Stimulated activated CD8-positive, alpha-beta memory T cell treated with anti-CD3 and anti-CD28 coated beads, Interleukin-12 subunit alpha, Interleukin-12 subunit beta, amount 100 ng/mL, for 1 hour (primary cell): ENCODE measurements at places on chromosomes 11 and 22.
A peak's percentile ranks its signal among the peaks of the same experiment; 100 is the strongest.

DNA sequence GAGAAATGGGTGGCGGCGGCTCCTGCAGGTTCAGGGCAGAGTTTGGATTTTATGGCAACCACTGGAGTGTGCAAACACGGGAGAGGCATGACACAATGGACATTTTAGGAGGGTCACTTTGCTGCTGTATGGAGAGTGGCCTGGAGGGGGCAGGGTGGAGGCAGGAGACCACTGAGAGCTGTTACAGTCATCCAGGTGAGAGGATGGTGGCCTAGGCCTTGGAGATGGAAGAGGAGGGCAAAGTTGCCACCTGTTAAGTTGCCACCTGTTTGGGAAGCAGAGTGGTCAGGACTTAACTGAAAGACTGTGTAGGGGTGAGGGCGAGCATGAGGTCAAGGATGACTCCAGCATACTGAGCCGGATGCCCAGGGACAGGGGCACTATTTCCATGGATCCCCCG lies 2.3 kb upstream of the RAD9A start:
- DNase-seq: no peak

DNA sequence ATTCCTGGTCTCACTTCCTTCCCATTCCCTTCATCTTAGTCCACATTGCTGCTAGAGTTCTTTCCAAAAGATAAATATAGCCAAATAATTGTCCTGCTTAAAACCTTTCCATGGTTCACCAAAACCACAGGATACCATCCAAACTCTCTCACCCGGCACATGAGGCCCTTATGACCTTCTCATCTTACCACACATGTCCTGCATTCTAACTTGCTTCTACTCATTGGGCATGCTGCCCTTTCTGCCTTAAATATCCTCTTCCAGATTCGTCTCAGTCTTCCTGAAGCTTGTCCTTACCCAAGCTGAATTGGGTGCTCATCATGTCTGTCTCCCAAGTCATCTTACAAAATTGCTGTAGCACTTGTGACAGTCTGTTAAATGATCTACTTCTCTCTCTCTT lies 114.9 kb downstream of the MPPED2 start:
- no peak for DNase-seq

GRCh38 chr22:39291523-39291922 lies 27.9 kb downstream of the RPL3 start:
- DNase-seq: no peak

DNA sequence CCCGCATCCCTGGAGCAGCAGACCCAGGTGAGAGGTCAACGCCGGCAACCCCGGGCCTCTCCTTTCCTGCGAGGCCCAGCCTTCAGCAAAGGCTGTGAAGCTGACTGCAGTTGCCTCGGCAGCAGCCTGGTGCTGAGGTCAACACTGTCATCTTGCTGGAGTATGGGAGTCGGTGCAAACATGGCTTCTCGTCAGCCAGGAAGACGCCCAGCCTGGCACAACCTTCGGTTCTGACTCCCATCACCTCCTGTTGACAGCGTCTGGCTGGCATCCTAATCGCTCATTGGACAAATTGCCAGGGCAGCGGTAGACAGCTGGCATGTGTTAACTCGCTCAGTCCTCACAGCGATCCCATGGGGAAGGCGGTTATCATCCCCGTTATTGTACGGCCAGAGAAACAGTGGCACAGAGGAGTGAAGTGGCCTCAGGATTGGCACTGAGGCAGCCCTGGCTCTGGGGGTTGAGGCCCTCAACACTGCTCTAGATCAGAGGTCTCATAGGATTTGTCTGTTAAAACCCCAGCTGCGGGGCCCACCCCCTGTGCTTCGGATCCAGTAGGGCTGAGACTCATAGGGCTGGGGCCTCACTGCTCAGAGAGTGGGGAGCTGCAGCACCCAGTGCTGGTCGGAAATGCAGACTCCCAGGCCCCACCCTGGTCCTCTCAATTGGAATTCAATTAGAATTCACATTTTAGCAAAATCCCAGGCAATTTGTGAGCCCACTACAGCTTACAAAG lies 39.3 kb upstream of the TP53I11 start:
- no peak for DNase-seq

DNA sequence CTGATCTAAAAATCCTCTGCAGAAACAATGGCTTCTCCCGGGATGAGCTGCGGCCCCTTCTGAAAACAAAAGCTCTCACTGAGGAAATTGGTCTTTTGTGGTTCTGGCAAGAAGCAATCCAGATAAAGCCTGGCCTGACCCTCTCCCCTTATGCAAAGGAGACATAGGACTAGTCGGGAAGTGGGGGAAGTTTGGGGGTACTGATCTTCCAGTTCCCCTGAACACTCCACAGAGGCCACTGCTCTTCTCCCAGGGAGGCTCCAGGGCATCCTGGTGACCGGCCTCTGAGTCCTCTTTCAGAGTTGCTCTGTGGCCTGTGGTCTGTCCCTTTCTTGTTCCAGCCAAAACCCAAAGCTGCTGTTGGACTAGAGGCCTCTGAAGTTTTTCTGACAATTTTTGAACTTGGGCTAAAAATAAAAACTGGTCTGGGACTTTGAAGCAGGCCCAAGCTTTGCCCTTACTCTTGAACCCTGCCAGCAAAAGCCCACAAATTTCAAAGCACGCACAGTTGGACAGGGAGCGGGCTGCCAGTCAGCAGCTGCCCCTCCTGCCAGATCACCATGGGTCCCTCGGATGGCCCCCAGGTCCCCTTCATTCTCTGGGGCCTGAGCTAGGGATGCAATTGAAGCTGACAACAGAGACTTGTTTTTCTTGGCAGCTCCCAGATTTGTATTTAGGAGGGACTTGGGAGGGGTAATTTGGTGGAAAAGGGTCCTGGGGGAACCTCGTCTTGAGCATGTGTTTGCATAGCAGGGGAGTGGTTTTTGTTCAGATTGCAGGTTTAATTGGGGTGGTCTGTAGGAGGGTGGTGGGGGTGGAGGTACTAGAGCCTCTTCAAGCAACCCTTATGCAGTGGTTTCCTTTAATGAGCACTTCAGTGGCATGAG lies 381.6 kb upstream of the CADM1 start:
- DNase-seq: no peak

DNA sequence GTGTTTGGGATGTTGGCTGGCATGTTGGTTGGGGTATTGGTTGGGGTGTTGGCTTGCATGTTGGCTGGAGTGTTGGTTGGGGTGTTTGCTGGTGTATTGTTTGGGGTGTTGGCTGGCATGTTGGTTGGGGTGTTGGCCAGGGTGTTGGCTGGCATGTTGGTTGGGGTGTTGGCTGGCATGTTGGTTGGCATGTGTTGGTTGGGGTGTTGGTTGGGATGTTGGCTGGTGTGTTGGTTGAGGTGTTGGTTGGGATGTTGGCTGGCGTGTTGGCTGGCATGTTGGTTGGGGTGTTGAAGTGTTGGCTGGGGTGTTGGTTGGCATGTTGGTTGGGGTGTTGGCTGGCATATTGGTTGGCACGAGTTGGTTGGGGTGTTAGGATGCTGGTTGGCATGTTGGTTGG lies 24.5 kb downstream of the OTUB1 start:
- no peak for DNase-seq

DNA sequence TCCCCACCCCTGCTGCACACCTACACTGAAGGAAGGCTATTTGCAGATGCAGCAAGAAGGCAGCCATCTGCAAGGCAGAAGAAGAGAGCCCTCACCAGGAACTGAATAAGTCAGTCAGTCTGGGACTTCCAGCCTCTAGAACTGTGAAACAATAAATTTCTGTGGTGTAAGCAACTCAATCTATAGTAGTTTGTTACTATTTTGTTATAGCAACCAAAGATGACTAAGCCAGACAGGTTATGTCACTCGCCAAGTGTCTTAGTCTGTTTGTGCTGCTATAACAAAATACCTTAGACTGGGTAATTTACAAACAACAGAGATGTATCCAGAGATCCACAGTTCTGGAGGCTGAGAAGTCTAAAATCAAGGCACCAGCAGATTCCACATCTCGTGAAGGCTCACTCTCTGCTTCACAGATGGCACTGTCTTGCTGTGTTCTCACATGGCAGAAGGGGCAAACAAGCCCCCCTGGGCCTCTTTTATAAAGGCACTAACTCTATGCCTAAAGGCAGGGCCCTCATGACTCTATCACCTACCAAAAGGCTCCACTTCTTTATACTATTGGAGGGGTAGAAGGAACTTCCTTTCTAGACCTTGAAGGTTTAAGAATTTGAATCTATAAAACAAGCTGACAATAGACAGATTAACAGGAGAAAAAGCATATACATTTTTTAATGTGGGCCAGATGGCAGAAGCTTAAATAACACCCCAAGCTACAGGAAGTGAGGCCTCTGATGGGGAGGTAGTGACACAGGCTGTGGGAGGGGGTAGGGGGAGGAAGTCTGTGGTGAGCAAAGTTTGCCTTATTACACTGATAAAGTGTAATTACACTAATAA lies 12.3 kb downstream of the APOL6 start:
- DNase-seq: peak; percentile 44

DNA sequence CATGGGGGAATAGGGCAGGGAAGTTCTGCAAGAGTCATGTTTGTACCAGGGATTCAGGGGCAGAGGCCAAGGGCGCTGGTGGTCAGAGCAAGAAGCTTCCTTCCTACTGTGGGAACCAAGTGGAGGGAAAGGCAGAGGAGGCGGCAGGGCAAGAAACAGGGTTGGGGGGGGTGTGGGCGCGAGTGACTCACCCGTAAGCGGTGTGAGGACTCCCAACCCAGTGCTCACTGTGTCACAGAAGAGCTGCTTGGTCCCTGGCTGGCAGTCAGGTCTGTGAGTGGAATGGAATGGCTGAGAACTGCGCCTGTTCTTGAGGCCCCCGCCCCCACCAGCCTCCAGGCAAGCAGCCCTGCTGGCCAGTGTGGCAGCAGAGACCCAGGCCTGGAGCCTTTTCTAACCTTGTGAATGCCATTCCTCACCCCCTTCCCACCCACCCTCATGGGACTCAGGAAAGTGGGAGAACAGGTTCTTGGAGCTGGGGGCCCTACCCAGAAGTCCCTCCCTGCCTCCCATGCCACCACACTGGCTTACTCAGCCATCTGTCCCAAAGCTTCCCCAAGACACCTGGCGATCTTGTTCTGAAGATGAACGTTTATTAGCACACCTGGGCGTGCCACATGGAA lies 4.7 kb downstream of the LRRC10B start:
- DNase-seq: no peak

GRCh38 chr11:23555085-23555484 lies 694.8 kb upstream of the CCDC179 start:
- DNase-seq: no peak

- no peak for DNase-seq
Measured at GRCh38 chr11:125494974-125495725, 915 bp downstream of the FEZ1 start.

- no peak for DNase-seq
Measured at GRCh38 chr22:44024288-44024921, at the start of gene PARVB. PARVB (plus strand) TSS chr22:44024302; CDS start chr22:44024340, 38 bp downstream.

DNA sequence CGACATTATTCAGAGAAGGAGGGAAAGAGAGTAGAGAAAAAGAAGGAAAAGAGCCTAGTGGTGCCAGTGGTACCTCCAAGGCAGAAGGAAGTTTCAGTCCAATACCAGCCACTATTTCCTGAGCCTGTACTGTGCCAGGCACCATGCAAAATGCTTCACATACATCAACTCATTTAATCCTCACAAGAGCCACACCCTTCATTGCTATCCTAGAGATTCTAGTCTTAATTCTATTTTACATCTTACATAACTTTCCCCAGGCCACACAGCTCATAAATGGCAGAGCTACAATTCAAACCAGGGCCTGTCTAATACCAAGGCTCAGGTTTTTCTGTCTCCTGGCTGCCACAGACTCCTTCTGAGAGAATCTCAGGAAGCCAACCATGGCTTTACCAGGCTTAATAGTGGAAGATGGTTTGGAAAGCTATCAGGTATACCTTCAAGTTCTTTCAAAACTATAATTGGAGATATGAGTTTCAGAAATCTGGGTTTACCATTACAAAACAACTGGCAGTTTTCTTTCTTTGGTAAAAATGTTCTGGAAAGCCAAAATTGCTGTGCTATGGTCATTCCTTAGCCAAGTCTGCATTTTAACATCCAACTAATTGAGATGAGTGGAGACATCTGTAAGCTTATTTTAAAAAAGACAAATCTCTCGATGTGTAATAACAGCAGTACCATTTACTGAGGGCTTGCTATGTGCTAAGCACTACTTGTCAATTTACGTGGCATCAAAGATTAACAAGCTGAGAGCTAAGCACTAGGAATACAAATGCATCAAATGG lies 225.1 kb upstream of the PITPNB start:
- DNase-seq: no peak

DNA sequence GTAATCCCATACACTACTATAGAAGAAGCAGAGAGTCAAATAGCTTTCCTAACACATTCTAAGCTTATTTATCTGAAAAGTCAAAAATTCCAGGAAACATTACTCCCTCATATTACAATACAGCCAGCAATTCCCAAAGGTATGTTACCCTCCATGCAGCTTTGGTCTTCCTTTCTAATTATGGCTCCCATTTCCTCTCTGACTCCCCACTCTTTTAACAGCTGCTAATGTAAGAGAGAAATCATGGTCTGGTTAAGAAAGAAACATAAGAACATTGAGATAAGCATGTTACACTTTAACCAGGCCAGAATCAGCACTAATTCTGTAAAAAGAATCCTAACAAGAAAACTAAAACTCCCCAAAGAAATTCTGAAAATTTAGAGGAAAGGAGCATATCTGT lies 6.8 kb downstream of the PPP2R1B start:
- DNase-seq: no peak

- no peak for DNase-seq
Measured at GRCh38 chr11:70733327-70734325, 335.3 kb downstream of the CTTN start.

GRCh38 chr11:130347261-130347660 lies 32.5 kb upstream of the ZBTB44 start:
- no peak for DNase-seq

GRCh38 chr22:23077627-23078461 lies 7.5 kb downstream of the GNAZ start:
- no peak for DNase-seq

GRCh38 chr11:73680687-73681086 lies 34.3 kb downstream of the PLEKHB1 start:
- no peak for DNase-seq

- no peak for DNase-seq
Measured at GRCh38 chr11:9574622-9575259, 1.3 kb downstream of the WEE1 start.

DNA sequence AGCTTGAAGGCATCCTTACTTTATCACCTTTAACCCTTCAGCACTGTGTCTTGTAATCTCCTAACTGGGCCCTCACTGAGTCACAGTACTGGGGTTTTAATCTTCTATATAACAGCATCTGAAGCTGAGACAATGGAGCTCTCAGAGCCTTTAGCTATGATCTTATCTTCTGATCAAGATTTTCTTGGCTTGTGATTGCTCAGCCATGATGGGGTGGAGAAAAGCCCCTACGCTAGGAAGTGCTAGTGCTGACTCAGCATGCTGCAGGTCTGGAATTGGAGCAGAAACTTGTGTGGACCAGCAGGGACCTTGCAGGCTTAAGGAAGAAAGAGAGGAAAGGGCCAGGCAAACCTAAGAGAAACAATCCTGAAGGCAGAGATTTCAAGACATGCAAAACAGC lies 71.7 kb upstream of the EED start:
- DNase-seq: no peak

DNA sequence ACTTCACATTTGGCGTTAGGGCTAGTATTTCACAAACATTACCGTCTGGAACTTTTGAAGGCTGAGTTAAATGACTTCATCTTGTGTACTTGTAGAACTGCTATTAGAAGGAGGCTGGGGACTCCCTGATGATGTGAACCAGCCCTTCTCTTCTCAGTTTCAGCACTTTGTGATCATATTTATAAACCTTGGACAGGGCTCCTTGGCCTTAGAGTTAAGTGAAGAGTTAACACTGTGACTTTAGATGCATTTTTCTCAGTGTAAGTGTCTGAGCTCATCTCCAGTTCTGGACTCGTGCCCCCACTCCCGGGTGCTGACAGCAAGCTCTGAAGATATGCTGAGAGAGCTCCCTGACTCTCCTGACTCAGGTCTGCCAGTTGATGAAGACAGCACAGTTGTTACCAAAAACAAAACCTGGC lies 8.4 kb downstream of the MIAT start:
- DNase-seq: no peak
